ENCODE measurements at places on chromosomes 7 and 10.

- DNase-seq = no peak
Measured at GRCh38 chr7:3649678-3650440, 348.8 kb downstream of the SDK1 start.

- DNase-seq = no peak
Measured at GRCh38 chr7:106072715-106073091, 39.4 kb downstream of the SYPL1 start.

- no peak for DNase-seq
Measured at GRCh38 chr10:12914111-12914510, 87.4 kb downstream of the CCDC3 start.

- no peak for DNase-seq
Measured at GRCh38 chr7:140333223-140333622, 65.1 kb downstream of the SLC37A3 start.

GRCh38 chr7:233249-234035 is 41.1 kb downstream of the FAM20C start:
- no peak for DNase-seq

GRCh38 chr10:49274886-49275285 is 24.1 kb upstream of the C10orf71 start:
- no peak for DNase-seq

- no peak for DNase-seq
Measured at GRCh38 chr7:21942955-21943354, 2.7 kb downstream of the CDCA7L start.

- DNase-seq = no peak
Measured at GRCh38 chr7:151314401-151314800, 27.2 kb upstream of the NUB1 start.

DNA sequence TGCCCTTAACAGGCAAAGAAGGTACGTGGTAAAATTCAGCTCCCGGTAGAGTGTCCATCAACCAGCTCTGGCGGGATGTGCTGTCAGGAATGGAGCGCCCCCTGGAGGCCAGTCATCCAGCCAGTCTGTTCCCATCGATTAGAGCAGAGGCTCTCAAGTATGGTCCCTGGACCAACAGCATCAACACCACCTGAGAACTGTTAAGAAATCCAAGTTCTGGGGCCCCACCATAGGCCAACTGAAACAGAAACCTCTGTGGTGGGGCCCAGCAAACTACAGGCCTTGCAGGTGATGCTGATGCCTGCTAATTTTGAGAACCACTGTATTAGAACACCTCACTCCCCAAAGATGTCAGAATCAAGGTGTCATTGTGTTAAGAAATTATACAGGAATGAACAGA is 109.2 kb downstream of the DPY19L1 start:
- DNase-seq = peak; percentile 28

DNA sequence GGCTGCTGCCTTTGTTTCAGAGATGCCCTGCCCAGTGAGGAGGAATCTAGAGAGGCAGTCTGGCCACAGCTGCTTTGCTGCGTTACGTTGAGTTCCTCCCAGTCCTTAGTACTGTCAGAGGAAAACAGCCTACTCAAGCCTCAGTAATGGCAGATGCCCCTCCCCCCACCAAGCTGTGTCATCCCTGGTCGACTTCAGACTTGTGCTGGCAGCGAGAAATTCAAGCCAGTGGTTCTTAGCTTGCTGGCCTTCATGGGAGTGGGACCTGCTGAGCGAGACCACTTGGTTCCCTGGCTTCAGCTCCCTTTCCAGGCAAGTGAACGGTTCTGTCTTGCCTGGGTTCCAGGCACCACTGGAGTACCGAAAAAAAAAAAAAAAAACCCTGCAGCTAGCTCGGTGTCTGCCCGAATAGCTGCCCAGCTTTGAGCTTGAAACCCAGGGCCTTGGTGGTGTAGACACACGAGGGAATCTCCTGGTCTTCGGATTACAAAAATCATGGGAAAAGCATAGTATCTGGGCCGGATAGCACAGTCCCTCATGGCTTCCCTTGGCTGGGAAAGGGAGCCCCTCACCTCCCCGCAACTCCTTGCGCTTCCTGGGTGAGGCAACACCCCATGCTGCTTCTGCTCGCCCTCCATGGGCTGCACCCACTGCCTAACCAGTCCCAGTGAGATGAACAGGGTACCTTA is 9.1 kb downstream of the SDHAF3 start:
- no peak for DNase-seq

DNA sequence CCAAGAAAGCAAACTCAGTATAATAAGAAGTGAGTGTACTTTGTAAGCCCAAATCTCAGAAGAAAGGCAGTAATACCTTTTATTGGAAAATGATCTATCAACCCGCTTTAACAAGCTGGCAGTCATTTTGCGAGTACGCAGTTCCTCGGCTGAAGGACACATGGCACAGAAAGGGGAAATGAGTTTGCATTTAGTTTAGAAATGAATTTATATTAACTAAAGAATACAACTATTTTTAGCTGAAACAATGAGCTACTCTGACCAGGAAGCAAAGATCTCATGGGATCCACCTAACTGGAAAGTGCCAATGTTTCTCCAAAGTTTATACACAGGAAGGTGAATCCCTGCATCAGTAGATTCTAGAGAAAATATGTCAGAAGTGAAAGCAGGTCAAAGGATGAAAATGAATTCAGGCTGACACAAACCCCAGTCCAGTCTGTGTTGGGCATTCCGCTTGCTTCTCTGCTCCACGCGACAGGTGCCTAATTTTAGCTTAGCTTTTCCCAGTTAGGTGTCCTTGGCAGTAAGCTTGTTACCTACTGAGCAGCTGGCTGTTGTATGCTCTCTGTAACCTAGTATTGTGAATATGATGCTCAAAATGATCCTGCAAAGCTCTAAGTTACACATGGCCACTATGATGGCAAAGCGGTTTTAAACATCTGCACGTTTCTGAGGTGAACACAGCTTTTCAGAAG is 112.8 kb downstream of the LARP4B start:
- DNase-seq = no peak

DNA sequence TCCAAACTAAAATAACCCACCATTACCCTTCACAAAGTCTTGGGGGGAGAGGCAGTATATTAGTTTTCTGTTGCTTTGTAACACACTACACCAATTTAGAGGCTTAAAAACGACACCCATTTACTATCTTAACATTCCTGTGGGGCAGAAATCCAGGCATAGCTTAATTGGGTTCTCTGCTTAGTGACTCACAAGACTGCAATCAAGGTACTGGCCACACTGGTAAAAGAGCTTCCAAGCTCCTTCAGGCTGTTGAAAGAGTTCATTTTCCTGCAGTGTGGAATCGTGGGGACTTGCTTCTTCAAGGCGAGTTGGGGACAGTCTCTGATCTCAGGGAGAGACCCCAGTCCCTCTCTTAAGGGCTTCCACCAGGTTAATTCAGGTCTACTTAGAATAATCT is 139.1 kb downstream of the XPNPEP1 start:
- no peak for DNase-seq

DNA sequence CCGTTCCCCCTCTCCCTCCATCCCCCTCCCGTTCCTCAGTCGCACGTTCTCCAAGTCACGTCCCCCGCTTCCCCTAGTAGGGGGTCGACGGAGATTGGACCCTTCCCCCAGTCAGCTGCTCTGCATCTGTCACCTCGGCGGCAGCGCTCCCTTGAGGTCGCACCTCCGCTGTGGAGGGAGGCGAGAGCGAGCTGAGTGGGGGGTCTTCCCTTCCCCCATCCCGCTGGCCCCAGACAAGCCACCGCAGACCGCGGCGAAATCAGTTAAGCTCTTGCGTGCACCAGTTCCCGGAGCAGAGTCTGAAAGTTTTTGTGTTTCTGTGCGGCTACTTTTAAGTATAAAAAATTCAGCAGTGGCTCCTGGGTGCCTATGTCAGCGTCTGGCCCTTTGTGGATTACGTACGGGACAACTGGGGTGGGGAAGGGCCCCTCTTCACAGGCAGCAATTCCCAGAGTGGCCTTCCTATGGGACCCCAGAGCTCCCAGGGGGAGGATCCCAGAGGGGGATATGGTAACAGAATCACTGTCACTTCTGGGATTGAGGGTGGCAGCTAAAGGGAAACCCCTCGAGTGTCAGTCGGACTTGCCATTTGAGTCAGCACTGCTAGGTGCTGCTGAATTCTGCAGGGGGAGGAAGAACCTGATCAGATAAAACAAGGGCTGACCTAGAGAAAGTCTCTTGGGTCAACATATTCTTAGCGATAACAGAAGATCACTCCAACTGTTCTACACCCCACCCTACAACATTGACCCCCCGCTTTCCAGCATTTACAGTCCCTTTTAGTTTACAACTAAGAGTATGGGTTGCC is 12.5 kb upstream of the DDIT4 start:
- peak; percentile 58 for DNase-seq

GRCh38 chr7:25240340-25240739 is 12.1 kb upstream of the NPVF start:
- DNase-seq = no peak

- DNase-seq = peak; percentile 1
Measured at GRCh38 chr7:85023066-85023712, 163.7 kb downstream of the SEMA3D start.
